H7 (cell line): ENCODE measurements at places on chromosomes 1 and 21. TPM values are rescaled to one million over a fixed set of nuclear protein-coding genes. Genes with fewer than 3 reads are reported as not detected.
A peak's percentile ranks its signal among the peaks of the same experiment; 100 is the strongest.

- DNase-seq, result no peak
Measured at GRCh38 chr1:194367121-194367520, 1180.7 kb upstream of the B3GALT2 start.

GRCh38 chr1:46131093-46131492 is 1.3 kb downstream of the PIK3R3 start:
- DNase-seq, result no peak

- DNase-seq, result peak; percentile 42
Measured at GRCh38 chr1:91501523-91501851, 836 bp downstream of the CDC7 start.

DNA sequence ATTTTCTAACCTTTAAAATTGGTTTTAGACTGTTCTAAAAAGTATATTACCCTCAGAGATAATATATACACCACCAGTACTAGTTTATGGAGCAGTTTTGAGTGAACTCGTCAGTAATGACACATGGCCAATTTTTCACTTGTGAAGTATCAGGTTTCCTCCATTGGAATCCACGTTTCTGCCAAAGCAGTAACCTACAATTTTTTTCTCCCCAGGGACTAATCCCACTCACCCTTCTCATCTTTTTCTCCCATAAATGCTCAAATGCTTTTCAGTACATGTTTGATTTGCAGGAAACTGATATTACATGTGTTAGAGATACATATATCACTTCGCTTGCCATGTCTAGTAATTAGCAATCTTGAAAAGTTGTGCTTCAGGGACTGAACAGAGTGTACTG is 94.1 kb downstream of the COL24A1 start:
- no peak for DNase-seq

- DNase-seq, result no peak
Measured at GRCh38 chr1:109060707-109061106, 15.1 kb downstream of the TAF13 start.

- DNase-seq, result no peak
Measured at GRCh38 chr1:43174873-43175272, 2.7 kb downstream of the CFAP57 start.

GRCh38 chr1:109225711-109226445 is 12.2 kb downstream of the SARS1 start:
- DNase-seq, result no peak

GRCh38 chr1:17117451-17118265 is 1.6 kb downstream of the PADI2 start:
- no peak for DNase-seq

DNA sequence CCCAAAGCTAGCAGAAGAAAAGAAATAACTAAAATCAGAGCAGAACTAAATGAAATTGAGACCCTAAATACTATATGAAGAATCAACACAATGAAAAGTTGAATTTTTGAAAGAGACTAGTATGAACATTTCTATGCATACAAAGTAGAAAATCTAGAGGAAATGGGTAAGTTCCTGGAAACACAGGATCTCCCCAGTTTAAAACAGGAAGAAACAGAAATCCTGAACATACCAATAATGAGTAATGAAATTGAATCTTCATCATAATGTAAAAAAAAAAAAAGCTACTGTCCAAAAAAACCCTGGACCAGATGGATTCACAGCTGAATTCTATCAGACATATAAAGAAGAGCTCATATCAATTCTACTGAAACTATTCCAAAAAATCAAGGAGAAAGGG is 233.5 kb downstream of the PLPP3 start:
- DNase-seq, result no peak

- DNase-seq, result peak; percentile 80
Measured at GRCh38 chr1:207672522-207673130, 27.7 kb downstream of the CR1L start.

DNA sequence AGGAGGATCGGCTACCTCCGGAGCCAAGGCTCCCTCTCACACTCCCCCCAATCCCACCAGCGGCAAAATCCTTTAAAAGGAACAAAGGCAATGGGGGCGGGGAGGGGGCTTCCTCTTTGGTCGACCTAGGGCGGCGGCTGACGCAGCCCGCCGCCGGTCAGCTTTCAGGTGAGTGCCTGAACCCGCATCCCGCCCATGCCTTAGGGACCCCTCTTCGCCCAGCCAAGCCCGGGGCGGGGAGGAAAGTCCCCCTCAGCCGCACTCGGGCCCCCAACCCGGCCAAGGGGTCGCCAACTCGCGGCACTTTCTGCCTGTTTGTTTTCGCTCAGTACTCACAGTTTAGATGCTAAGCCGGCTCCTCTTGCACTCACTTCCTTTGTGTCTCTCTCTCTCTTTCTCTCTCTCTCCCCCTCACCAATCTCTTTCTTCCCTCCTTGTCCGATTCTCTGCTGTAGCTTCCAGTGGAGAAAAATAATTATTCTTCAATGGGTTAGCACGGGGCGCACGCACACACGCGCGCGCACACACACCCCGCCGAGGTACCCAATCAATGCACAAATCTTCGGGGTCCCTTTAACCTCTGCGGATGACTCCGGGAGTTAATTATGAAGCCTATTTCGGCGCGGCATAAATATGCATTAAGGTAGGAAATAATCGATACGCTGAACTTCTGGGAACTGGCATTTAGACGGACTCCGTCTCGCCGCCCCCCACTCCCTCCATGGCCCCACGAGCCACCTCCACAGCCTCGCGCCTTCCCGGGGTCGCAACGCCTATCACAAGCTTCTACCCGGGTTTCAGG is at the start of gene BLACAT1:
Gene BLACAT1 (minus strand): TSS at position 465 of the 802 bp plus-strand sequence.
- peak; percentile 79 for DNase-seq

DNA sequence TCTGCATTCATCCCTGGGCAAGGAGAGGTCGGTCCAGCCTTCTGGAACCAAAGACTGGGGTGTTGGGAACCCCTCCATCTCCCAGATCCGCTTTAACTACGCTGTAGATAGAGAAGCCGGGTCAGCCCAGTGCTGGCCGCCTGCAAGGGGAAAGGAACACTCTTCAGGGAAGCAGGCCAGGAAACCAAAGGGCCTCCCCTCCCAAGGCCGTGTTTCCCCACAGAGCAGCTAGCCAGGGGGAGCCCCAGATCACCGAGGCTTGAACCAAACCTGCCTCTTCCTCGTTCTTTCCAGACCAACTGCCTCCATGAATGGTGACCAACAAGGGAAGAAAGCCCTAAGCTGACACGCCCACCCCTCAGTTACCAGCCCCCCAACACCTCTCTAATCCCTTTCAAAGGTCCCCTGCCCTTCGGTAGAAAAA is 1.2 kb upstream of the CHD5 start:
- DNase-seq, result peak; percentile 71

DNA sequence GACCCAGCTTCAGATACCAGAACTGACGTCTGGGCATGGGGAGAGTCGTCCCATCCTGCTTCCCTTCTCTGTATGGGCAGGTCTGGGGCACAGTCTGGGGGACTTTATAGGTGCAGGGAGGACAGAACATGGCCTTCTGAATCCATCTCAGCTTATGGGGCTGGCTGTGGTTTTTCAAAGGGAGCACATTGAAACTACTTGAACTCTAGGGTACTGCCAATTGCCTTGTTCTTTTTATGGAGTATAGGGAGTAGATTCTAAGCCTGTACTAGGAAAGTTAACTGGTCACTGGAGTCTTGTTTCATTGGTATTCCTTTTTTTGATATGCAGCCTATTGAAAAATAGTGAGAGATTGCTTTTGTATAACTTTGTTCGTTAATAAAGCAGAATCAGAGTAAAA is 90.2 kb downstream of the ATP5PO start:
- DNase-seq, result no peak

DNA sequence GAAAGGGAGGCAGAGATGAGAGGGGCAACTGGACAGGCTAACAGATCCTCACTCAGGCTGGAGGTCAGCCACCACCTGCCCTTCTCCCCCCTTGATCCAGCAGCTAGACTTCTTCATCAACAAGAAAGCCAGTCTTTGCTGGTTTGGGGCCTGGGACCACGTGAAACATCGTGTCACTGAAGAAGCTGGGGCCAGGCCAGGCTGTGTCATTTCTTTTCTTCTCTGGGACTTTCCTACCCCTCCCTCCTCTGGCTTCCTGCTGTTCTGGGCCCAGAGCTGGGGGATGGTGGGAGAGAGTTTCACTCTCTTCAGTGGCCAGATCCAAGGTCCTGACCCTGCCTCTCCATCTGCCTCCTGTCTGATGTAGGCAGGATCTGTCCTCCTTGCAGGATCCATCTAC is 18.1 kb upstream of the SLC26A9 start:
- DNase-seq, result no peak

- no peak for DNase-seq
Measured at GRCh38 chr1:109948285-109948630, 36.3 kb upstream of the AHCYL1 start.

DNA sequence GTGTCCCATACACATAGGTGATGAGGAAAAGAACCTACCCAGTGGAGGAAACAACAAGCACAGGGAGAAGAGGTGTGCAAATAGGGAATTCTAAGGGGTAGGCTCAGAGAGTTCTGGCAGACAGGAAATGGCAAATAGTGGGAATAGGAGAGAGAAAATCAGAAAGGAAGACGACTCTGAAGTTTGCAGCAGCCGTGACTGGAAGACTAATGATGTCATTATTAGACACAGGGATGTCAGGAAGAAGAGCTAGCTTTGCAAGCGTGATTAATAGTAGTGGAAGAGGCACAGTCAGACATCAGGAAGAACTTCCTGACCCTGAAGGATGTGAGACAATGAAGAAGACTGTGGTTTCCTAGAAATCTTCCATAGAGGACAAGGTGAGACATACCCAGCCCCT is 21.1 kb downstream of the DLGAP3 start:
- no peak for DNase-seq

DNA sequence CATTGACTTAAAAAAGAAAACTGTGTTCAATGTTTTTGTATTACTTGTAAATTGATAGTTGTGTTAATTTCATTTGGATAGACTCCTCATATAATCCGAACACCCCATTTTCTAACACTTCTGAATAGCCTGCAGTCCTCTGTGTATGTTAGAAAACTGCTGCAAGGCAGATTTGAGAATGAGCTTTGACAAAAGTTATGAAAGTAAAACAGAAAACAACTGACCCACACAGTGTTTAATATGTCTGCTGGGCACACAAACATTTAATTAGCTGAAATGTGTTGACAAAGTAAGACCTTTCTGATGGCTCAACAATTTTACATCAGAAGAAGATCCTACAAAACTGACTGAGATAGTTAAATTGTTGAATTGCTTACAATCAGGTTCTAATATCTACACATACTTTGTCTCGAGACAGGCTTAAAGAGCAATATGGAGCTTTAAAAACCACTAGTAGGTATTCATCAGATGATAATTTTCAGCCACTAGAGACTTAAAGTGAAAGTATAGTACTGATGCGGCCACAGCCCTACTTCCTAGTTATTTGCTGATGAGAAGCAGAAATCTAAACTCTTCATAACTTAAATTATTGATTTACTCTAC is 40.0 kb upstream of the PRMT6 start:
- DNase-seq, result no peak

GRCh38 chr1:214862421-214862820 is 220.1 kb upstream of the KCNK2 start:
- DNase-seq, result no peak

GRCh38 chr1:242546849-242547729 is 22.6 kb upstream of the PLD5 start:
- DNase-seq, result no peak

- no peak for DNase-seq
Measured at GRCh38 chr1:84720221-84720780, 30.0 kb upstream of the SSX2IP start.

DNA sequence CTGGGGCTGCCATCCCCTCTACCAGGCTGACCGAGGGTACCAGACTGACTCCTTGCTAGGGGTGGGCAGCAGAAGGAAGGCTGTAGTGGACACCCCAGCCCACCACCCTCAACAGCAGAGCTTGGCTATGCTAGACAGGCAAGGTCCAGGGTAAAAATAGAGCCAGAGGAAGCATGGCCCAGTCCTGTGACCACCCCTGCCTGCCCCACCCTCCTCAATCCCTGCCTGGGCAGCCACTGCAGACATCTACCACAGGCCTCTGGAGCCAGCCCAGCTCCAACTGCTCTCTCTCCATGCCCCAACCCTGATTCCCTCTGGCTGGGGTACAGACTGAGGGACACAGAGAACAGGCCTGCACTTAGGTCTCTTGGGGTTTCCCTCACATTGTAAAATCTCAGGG is 1.7 kb downstream of the S100A1 start:
- no peak for DNase-seq

- peak; percentile 44 for DNase-seq
Measured at GRCh38 chr1:110239441-110240430, 29.6 kb downstream of the KCNC4 start.

GRCh38 chr1:162067466-162067865 is 2.0 kb upstream of the NOS1AP start:
- DNase-seq, result no peak

DNA sequence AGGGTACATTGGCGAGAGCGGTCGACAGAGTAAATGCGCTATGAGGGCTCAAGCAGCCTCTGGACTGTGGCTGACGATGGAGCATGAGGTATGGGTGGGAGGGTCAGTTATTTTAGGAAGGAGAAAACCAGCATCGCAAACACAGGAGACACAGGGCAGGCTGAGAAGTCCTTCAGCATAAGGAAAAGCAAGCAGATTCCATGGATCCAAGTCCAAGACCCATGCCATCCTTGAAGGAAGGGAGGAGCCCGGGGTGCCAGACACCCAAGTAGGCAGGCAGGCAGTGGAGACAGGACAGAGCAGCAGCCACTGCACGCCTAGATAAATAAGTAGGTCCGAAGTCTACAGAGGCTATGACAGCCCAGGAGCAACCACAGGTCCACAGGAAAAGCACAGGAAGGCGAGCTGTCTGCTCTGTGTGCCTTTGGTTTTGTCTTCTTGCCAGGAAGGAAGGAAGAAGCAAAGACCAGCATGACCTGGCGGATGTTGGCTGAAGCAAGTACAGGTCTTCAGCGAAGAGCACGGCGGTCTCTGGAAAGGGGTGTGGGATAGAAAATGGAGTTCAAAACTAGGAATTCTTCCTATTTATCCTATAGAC is 76.4 kb upstream of the SLC45A1 start:
- no peak for DNase-seq

DNA sequence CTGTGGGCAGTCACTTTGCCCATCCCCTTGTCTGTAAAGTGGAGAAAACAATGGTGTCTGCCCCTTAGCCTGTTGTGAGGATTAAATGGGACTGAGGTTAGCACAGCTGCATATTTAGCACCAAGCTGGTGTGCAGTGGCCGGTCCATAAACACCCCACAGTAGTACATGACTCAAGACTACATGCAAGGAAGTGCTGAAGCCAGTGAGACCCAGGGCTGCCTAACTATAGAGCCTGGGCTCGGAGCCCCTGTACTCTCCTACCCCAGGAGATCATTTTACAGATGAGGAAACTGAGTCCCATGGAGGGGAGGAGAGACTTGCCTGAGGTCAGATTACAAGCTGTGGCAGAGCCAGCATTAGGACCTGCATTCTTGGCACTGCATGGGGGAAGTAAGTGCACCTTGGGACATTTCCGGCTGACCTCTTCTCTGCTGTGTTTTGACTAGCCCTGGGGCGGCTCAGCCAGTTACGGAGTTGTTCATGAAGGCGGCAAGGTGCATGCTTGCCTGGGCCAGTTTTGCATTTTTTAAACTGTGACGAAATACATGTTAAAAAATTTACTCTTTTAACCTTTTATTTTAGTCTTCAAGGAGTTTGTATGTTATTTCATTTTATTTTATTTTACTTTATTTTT is 3.2 kb downstream of the SERINC2 start:
- DNase-seq, result peak; percentile 36

The LCE6A gene
- total RNA-seq, result not detected in 2 replicates

The AADACL3 gene
- total RNA-seq, result 0.22 and 0.28 TPM in 2 replicates

The SPATA17 gene
- 0.30 and 0.90 TPM in 2 replicates for total RNA-seq

The HHIPL2 gene
- 0.04 and 0.31 TPM in 2 replicates for total RNA-seq

The S100A7 gene
- not detected in 2 replicates for total RNA-seq

The TNFRSF4 gene
- 0.07 and 0.89 TPM in 2 replicates for total RNA-seq

The PSMA5 gene
- 141 and 142 TPM in 2 replicates for total RNA-seq

The SLC35A3 gene
- 18.3 and 22.3 TPM in 2 replicates for total RNA-seq

The LYPD8 gene
- total RNA-seq, result not detected in 2 replicates

The MEX3A gene
- total RNA-seq, result 52.7 and 65.2 TPM in 2 replicates
